KBM-7 (cell line): ENCODE measurements at places on chromosomes 2 and 18.

DNA sequence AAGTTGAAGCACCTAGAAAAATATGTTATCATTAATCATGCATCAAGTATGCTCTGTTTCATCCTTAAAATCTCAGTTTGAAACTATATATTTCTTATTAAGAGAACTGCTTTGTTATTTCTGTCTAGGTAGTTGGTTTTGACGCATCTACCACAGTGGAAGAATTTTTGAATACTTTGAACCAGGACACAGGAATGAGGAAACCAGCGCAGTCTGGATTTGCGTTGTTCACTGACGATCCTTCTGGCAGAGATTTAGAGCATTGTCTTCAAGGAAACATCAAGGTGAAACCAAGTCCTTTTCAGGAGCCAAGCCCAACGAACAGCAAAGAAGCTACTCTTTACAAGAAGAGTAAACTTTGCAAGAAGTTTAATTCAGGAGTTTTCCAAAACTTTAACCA, 30.1 kb upstream of the DYNC2LI1 start:
- no peak for DNase-seq

GRCh38 chr18:37564711-37565100, 892 bp downstream of the CELF4 start:
- peak; percentile 26 for DNase-seq

DNA sequence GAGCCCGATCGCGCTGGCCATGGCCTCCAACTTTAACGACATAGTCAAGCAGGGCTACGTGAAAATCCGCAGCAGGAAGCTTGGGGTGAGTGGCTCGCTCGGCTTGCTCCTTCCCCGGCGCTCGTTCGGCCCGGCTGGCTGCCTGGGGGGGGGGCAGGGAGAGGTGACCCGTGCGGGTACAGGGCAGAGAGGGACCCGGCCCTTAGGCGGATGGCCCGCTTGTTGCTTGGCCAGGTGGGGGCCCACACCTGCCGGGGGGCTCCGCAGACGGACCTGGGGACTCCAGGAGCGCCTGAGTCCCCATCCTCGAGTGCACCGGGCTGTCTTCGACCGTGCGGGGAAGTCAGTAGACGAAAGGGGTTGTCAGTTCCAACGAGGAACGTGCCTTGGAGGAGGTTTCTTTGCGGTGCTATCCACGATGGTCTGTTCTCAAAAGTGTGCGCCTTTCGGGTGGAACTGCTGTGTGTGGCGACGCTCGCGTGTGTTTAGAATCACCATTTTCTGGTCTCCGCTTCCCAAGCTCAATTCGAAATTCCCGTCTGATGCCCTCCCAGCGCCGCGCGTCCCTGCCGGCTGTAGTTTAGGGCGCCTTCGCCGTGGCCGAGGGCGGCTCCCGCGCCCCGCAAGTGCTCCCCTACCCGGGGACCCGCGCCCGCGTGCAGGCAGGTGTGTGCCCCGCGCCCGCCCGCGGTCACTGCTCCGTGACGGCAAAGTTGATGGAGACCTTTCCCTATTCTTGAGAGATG, 711 bp downstream of the DOK6 start:
- no peak for DNase-seq

- no peak for DNase-seq
These were observed 98.9 kb upstream of the SH3BP4 start for GRCh38 chr2:234852941-234853340.

DNA sequence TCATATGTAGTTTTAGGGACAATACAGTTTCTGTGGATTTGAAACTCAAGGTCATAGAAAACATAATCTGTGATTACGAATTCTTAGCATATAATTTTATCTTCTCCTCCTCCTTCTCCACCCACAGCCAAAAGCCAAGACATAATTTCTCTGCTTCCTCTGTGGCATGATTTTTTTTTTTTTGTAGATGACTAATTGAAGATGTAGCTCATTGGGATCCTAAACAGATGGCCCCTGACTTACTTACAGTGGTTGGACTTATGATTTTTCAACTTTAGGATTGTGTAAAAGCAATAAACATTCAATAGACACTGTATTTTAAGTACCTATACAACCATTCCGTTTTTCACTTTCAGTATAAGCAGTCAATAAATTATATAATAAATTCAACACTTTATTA, 42.3 kb downstream of the FSIP2 start:
- no peak for DNase-seq

DNA sequence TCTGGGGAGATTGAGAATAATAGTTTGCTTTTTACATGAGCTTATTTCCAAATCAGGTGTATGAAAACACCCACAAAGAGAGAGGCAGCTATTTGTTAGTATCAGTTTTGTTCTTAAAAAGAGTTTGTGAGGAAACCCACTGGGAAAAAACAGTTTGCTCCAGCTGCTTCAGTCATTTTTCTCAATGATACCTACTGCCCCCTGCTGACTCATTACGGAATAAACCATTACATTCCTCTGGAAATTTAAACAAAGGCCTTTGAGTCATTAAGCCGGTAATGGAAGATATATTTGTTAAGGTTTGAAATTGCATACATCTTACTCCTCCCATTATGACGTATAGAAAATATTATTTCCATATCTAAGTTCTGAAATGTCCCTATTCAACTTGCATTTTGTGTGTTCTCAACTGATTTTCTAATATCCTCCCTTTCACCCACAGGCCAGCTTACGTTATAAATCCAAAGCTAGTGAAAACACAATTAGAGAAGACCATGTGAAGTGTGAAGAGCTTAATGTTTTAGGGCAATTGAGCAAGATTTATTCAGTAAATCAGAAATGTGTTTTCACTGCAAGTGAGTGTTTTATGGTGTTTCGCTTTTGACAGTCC, 761.6 kb downstream of the DSC3 start:
- DNase-seq: peak; percentile 60

GRCh38 chr2:128090575-128090944, 440 bp upstream of the UGGT1 start:
- DNase-seq: no peak

DNA sequence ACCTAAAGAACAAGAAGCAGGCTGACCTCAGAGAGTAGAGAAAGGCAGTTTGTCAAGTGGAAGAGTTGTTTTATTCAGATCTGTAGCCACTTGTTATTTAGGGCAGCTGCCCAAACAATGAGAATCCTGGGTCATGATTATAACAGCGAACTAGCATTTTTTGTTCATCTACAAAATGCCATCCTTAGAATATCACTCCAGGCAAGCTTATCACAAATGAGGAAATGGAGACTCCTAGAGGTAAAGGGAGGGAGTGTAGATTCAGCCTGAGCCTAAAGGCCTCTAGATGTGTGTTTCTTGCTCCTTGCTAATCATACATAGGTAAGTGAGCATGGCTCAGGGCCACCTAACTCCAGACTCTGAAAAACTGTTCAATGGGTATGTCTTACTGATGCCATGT, 126.1 kb downstream of the HNMT start:
- DNase-seq: peak; percentile 66

- no peak for DNase-seq
These were observed 30.9 kb downstream of the SMCHD1 start for GRCh38 chr18:2686349-2686968.

- no peak for DNase-seq
These were observed 70.7 kb upstream of the SERPINE2 start for GRCh38 chr2:224109751-224110150.

DNA sequence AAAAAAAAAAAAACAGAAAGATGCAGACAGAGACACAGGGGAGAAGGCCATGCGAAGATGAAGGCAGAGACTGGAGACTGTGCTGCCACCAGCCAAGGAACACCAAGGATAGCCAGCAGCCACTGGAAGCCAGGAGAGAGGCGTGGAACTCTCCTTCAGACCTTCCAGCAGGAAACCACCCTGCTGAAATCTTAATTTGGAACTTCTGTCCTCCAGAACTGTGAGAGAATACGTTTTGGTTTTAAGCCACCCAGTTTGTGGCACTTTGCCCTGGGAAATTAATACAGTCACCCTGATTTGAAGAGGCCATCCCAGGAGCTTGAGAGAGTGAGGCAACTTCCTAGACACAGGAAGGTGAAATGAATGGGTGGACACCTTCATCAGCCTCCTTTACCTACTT, 93.7 kb downstream of the IRS1 start:
- DNase-seq: no peak

GRCh38 chr2:68548396-68548795, 81.0 kb downstream of the APLF start:
- DNase-seq: no peak

- no peak for DNase-seq
These were observed 12.6 kb downstream of the PIK3C3 start for GRCh38 chr18:41967680-41968079.

DNA sequence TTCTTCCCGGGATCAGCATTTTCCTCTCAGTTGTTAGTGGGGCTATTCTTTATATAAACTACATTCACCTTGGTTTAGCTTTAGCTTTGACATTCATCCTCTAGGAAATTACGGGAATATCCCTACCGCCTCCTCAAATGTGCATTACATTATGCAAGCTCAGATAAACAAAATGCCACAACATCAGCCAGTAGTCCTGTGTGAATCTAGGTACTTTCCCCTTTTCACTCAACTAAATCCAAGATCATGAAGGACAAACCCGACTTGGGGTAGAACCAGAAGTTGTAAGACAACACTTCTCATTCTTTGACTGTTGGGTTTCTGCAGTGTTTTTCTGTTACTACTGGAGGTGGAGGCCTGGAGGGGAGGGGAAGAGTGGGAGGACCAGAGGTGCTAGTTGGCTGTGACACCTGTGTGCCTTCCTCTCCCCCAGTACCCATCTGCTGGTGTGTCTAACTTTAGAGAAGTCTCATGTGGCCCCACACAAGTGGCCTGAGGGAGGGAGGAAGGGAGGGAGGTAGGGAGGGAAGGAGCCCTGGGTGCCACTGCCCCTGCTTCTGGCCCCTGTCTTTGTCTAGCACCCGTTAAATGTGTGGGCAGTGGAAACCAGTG, 84.8 kb upstream of the BCL2L11 start:
- no peak for DNase-seq

GRCh38 chr2:95670167-95670566, 78.4 kb downstream of the TRIM43 start:
- no peak for DNase-seq

DNA sequence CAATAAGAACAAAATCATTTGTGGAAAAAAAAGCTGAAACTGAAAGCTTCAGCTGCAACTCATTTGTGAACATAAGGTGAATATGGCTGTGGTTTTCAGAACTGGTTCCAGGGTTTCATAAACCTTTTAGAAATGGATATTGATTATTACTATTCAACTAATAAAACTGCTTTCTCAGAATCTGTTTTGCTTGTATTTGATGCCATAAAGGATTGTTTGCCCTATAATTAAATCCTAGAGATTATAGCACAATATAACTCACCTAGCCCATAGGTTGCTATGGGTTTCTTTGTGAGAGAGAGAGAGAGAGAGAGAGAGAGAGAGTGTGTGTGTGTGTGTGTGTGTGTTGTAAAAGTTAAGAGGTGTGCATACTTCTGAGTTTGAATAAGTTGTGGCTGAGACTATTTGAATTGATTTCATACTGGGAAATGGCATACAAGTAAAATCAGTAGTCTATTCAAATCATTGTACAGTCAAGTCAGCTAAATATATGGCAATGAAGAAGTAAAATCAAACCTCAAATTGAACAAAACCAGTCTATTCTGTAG, 339.2 kb downstream of the ARHGAP15 start:
- no peak for DNase-seq

- DNase-seq: no peak
These were observed 64.7 kb upstream of the TMEM87B start for GRCh38 chr2:111990375-111990774.

GRCh38 chr18:62418258-62418657, 93.1 kb downstream of the TNFRSF11A start:
- no peak for DNase-seq

DNA sequence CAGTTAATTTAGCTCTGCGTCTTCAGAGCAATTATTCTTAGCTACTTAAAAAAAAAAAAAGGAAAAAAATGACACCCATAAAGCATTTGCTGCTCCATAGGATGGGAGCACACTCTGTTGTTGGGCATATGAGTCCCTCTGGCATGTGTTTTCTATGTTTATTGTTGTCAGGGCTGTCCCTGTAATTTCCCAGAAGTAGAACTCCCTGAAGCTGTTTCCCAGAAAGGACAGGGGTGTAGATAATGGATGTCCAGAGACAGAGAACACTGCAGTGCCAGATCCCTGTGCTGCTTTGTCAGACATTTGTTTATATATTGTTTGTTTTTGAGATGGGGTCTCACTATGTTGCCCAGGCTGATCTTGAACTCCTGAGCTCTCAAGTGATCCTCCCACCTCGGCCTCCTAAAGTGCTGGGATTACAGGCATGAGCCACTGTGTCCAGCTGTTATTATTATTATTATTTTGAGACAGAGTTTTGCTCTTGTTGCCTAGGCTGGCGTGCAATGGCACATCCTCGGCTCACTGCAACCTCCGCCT, 32.6 kb downstream of the GALM start:
- DNase-seq: no peak

- no peak for DNase-seq
These were observed 118.0 kb upstream of the RAB27B start for GRCh38 chr18:54710074-54710899.

GRCh38 chr2:195057001-195057400, 600.0 kb upstream of the SLC39A10 start:
- no peak for DNase-seq

DNA sequence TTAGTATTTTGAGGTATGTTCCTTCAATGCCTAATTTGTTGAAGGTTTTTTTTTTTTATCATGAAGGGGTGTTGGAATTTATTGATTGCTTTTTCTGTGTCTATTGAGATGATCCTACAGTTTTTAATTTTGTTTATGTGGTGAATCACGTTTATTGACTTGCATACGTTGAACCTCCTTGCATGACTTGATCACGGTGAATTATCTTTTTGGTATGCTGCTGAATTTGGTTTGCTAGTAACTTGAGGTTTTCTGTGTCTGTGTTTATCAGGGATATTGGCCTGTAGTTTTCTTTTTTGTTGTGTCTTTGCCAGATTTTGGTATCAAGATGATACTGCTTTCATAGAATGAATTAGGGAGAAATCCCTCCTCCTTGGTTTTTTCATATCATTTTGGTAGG, 23.9 kb downstream of the CLIP4 start:
- DNase-seq: no peak

GRCh38 chr2:219645631-219646527, 18.4 kb downstream of the SLC4A3 start:
- no peak for DNase-seq

DNA sequence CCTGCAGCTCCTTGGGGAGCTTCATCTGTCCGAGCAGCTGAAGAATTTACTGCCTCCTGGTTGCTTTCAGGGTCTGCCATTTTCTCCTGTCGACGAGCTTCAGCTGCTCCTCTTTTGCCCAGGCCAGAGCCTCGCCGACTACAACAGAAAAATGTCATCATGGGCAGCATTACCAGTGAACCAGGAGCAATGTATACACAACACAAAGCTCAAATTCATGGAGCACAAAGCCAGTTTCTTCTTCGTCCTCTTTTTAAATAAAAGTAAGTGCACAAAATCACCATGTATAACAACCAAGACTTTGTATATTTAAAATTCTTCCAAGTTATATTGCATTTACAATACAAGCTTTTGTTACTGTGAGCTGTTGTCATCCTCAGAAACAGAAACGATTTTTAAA, 85.0 kb downstream of the TRIP12 start:
- DNase-seq: no peak

- DNase-seq: no peak
These were observed 33.5 kb downstream of the PDE1A start for GRCh38 chr2:182393270-182393760.
